Activated CD8-positive, alpha-beta memory T cell treated with anti-CD3 and anti-CD28 coated beads for 48 hours (primary cell): ENCODE measurements at places on chromosomes 2 and 18.

- no peak for DNase-seq
Measured at GRCh38 chr18:74589021-74589420, 8.6 kb upstream of the ZNF407 start.

DNA sequence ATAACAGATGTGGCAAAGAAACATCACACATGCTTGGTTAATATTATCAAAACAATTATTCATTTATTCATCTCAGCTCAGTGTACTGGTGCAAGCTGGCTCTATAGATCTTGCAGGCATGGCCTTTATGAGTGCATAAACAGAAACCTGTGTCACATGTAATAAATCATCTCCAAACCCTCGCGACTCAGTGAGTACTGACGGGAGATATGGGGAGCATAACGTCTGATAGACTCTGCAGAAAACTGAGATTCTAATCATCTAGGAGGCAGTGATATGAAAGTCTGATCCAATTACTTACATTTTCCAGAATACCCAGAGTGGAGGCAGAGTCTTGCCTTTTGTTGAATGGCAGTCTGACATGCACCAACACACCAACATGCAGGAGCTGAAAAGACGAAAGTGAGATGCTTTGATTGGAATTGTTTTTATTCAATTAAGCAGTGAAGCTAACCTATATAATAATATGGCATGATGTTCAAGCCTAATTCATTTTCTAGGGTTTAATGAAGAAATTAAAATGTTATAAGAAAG, 416.8 kb downstream of the RNF144A start:
- DNase-seq: no peak

DNA sequence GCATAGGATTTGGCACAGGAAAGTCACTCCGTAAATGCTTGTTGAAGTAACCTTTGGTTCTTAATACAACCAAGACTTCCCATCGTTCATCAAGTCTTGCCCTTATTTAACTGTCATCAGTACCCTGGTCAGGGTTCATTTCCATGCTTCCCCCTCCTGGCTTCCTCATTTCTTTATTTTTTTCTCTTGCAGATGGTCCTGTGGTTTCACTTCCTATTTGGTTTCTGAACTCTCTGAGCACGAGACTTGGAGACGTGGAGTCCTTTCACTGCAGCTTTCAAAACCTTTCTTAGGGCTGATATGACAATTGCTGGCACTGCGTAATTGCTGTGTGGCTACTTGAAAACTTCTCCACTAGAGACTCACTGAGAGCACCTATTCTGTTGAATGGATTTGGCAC, 59.9 kb upstream of the PID1 start:
- no peak for DNase-seq

DNA sequence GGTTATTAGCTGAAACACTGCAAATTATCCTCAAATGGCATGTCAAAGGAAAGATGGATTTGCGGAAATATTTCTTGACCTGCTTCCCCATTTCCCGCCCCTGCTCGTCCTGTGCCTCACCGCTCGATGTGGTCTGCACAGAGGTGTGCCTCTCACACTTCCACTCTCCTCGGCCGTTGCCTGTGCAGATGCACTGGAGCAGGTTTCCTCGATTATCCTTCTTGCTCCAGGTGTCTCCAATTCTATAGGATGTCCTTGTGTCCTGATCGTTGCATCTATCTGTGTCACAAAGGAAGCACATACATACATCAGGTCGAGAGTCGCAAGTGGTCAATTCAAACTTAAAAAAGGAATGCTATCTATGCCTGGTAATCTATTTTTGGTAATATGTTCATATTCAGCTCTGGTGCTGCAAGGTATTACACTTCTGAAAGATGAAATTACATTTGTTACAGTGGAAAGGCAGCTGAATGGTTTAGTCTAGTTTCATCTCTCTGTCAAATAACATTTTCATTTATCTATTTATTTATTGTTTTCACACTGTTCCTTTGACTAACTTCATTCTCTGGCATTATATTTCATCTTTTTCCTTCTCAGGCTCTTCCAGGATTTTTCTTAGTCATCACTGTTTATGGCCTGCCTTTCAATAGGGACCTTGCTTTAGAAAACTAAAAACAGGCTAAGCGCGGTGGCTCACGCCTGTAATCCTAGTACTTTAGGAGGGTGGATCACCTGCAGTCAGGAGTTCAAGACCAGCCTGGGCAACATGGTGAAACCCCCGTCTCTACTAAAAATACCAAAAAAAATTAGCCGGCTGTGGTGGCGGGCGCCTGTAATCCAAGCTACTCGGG, 7.6 kb downstream of the FN1 start:
- DNase-seq: no peak

DNA sequence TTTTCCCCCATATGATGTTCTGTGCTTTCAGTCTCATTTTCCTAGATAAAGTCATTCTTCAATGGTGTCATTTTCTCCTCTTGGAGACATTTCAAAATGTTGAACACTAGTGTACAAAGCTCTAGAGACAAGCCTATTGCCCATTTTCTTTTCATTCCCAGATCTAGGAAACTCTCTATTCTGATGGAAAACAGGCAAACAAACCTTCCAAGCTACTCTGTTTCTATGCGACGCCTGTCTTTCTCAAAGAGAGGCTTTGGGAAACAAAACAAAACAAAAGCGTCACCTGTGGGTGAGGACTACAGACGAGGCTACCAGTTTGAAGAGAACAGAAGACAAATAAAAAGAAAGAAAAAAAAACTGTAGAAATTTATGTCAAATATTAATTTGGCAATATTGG, 311.0 kb downstream of the CBLN2 start:
- no peak for DNase-seq

DNA sequence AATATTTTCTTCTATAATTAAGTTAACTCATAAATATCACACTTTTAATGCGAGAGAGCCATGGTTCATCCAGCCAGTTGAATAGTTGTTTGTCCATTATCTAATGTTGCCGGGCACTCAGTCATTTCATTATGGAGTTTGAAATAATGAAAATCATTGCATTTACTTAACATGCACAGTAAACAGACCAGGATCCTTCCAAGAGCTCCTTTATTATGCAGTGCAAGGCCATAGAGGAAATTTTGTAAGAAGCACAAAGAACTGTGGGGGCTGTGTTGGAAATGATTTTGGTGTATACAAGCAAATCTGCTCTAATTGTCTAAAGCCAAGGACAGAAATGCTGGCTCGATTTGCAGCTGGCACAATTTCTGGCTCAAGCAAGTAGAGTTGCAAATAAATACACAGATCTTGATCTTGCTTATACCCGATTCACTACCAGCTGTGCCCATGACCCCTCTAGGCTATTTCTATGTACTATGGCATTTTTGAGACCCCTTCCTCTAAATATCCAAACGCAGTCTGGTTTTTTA, 400.3 kb upstream of the HNRNPA3 start:
- DNase-seq: no peak
